ENCODE measurements at places on chromosomes 6 and 20.

- DNase-seq: no peak
These were observed 11.0 kb downstream of the DDR1 start for GRCh38 chr6:30895343-30895742.

- DNase-seq: no peak
These were observed 23.8 kb downstream of the SLCO4A1 start for GRCh38 chr20:62665826-62666735.

GRCh38 chr6:154140743-154141142 is 101.7 kb downstream of the OPRM1 start:
- DNase-seq: peak; percentile 5

GRCh38 chr6:25418454-25419052 is 139.4 kb downstream of the CARMIL1 start:
- DNase-seq: no peak

DNA sequence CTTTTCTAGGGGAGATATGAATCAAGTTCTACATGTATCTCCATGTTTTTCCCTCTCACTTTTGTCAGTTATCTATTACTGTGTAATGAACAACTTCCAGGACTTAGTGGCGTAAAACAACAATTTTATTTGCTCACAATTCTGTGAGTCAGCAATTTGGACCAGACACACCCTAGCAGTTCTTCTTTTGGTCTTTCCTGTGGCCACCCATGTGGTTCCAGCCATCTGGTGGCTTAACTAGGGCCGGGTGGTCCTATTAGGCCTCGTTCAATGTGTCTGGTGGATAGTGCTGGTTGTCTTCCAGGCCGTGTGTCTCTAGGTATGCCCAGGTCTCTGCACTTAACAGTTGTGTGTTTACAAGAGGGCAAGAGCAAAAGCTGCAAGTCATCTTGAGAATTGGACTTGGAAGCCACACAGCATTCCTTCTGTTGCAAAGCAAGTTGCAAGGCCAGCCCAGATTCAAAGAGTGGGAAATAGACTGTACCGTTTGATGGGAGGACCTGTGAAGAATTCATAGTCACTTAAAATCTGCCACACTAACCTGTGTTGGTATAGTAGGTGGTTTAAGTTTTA is 20.8 kb upstream of the SLC35D3 start:
- no peak for DNase-seq

DNA sequence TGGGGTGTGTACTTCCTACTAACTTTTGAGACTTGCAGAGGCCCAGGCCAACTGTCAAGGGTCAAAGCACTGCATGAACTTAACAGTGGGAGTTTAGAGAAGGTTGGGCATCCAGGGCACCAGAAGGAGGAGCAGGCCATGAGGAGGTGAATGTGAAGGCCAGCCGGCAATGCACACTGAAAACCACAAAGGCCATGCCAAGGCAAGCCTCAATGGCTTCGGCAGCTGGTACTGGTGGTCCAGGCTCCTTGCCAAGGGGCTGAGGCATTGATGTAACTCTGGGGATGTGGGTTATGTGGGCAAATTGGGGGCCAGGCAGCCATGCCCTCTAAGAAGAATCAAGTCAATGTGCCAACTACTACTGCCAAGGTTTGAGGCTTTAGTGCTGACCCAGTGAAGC is 222.4 kb downstream of the UNC5CL start:
- DNase-seq: no peak

GRCh38 chr20:11976966-11977365 is 59.3 kb downstream of the BTBD3 start:
- no peak for DNase-seq

GRCh38 chr6:164166996-164167395 is 752.5 kb downstream of the QKI start:
- no peak for DNase-seq

All from kidney tubule cell (primary cell).